ENCODE measurements at places on chromosomes 6 and 20.

GRCh38 chr6:156833755-156834154, 56.6 kb downstream of the ARID1B start:
- DNase-seq, result no peak

DNA sequence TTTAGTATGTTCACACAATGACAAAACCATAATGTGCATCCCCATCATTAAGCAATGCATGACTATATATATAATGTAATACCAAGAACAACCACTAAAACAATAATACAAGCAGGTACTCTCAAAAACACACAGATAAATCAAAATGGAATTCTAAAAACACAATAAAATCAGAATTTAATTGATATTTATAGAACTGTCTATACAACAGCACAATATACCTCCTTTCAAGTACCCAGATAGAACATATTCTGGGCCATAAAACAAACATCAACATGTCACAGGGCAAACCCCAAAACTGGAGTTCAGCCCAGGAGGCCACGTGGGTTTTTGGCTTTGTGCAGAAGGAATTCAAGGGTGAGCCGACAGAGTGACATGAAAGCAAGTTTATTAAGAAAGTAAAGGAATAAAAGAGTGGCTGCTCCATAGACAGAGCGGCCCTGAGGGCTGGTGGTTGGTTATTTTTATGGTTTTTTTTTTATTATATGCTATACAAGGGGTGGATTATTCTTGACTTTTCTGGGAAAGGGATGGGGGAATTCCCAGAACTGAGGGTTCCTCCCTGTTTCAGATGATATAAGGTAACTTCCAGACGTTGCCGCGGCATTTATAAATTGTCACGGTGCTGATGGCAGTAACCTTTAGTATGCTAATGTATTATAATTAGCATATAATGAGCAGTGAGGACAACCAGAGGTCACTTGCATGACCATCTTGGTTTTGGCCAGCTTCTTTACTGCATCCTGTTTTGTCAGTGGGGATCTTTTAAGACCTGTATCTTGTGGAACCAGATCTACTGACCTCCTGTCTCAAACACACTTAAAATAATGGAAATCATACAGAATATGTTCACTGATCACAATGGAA, 5.6 kb downstream of the RAB23 start:
- no peak for DNase-seq

DNA sequence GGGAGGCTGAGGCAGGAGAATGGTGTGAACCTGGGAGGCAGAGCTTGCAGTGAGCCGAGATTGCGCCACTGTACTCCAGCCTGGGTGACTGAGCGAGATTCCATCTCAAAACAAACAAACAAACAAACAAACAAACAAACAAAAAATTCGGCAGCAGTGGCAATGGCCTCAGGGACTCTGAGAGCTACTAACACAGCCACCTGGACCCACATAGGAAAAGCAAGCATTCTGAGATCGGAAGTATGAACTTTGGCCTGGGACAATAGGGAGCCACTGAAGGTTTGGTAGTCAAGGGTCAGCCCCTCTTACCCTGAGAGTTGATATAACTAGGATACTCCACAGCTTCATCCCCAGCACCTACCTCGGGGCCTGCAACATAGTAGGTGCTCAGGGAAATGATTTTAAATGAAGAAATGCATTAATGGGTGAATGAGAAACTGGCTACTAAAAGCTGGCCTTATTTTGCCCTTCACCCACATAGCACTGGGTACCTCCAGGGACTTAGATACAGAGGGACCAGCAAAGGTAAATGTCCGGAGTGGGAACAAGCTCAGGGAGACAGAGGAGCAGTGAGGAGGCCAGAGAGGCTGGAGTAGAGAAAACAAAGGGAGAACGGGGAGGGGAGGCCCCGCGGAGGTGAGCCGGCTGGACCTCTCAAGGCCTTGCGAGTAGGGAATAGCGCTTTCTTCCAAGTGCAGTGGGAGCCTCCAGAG, 46.6 kb upstream of the PTGIS start:
- no peak for DNase-seq

GRCh38 chr6:154933181-154933827, 61.8 kb upstream of the TIAM2 start:
- DNase-seq, result no peak

DNA sequence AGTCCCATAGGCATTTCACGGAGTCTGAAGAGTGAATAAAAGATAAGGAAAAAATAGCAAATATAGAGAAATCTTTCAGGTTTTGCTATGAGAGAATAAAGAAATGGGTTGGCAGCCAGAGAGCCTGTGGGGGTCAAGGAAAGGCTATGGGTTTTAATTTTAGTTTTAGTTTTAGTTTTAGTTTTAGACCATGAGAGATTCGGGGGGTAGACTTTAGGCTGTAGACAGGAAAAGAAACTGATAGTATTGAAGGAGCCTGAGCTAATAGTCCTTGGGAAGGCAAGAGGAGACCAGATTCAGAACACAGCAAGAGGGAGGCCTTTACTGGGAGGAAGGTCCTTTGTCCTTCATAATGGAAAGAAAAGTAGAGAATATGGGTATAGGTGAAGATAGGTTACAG, 19.3 kb downstream of the DOP1A start:
- DNase-seq, result no peak

- no peak for DNase-seq
These were observed 6.8 kb upstream of the USP49 start for GRCh38 chr6:41901882-41902519.

DNA sequence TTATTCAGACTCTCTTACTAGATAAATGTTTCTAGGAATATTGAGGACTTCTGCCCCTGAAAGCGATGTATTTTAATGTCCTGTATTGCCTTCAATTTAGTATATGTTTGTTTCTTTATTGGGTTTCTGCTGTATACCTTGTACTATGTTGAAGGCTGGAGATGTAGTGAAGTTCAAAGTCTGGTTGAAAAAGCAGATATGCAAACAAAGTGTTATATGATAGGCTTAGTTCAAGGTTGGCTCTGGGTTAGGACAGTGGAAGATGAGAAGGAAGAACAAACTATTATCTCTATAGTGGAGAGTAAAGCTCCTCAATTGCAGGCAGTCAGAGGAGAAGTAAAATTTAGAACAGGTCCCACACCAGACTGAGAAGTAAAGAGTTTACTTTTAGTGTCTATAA, 36.3 kb upstream of the ADGRG6 start:
- no peak for DNase-seq

GRCh38 chr6:147935656-147936055, 407.0 kb upstream of the SASH1 start:
- no peak for DNase-seq

DNA sequence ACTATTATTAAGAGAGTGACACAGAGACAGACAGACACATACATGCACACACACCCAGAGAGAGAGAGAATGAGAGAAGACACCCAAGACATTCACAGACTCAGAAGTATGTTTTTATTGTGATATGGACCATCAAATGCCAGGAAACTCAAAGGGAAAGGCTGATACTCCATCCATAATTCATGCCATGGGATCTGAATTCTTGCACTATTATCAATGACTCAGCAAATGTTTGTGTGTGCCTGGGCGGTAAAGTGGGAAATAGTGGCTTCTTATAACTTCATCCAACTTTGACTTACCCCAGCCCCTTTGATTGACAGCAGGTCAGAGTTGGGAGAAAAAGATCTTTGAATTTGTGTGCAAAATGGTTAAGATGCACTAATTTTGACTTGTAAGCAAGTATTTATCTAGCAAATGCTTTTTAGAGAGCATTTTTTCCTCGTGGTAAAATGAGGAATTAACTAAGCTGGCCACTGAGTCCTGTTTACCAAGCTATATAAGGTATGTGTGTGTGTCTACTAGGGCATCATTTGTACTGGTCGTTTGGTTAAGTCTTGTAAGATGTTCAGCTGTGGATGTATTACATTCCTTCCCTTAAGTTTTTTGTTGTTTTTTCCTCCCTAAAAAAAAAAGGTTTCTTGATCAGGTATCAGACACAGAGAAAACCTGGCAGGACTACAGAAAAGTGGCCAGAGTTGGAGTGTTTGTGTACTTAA, 3.0 kb upstream of the CCN2 start:
- no peak for DNase-seq

GRCh38 chr6:6744551-6744950, 156.0 kb downstream of the LY86 start:
- no peak for DNase-seq

GRCh38 chr6:14671261-14671681, 553.7 kb downstream of the CD83 start:
- no peak for DNase-seq

DNA sequence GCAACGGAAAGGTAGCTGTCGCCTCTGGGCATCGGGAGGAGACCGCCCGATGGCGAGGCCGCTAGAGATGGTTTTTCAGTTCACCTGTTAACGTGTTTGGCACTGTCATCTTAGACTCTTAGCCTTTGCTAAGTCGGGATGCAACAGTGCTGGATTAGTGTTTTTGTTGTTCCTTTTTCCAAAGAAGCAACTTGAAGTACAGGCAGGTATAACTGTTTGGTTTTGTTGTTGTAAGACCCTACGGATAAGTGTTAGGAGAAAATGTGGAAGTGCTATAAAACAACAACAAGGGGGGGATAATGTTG, 723 bp downstream of the MANEA start:
- DNase-seq, result no peak

DNA sequence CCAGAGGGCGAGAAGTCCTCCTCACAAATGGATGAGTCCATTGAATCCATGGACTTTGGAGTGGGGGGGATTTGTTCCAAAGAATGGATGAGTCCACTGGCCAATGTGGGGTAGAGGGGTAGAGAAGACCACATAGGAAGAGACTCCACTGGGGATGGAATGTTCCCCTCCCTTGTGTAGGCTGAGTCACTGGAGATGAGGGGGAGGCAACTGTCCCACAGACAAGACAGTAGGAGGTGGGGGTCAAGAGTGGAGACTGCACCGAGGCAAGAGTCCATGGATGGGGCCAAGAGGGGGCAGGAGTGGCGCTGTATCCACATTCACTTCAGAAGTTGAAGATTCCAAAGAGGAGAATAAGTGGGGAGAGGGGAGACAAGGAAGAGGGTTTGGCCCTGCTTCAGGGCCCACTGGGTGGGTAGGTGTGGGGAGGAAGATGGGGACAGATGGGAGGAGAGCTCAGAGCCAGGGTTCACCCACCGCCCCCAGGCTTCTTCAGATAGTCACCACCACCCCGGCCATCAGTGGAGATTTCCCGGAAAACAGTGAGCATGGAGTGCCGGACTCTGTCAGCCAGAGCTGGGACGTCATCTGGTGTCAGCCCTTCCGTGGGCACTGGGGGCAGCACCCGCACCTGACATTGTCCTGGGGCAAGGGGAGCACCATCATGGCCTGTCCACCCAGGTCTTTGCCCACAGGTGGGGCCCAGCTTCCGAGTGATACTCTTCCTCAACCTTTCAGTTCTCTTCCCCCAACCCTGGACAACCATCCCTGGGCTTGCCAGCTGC, 4.6 kb downstream of the EGFL8 start:
- no peak for DNase-seq

- DNase-seq, result no peak
These were observed 156.4 kb upstream of the AKIRIN2 start for GRCh38 chr6:87858440-87858839.

GRCh38 chr20:4800676-4801449, 79.2 kb downstream of the PRND start:
- DNase-seq, result no peak

DNA sequence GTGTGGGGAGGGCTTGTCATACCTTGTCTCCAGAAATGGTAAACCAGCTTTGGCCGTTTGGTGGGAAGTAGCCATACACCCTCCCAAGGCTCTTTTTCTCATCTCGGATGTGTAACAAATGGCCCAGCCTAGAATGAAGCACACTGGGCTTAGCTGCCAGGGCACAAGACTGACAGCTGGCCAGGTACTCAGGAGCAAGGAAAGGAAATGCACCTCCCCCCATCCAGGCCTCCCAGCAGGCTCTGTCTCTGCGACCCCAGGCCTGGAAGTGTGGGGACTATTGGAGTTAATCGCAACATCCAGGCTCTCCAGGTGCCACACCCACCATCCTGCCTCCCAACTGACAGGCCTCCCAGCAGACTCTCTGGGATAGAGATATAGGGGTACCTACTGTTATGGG, 43.0 kb downstream of the MRS2 start:
- no peak for DNase-seq

DNA sequence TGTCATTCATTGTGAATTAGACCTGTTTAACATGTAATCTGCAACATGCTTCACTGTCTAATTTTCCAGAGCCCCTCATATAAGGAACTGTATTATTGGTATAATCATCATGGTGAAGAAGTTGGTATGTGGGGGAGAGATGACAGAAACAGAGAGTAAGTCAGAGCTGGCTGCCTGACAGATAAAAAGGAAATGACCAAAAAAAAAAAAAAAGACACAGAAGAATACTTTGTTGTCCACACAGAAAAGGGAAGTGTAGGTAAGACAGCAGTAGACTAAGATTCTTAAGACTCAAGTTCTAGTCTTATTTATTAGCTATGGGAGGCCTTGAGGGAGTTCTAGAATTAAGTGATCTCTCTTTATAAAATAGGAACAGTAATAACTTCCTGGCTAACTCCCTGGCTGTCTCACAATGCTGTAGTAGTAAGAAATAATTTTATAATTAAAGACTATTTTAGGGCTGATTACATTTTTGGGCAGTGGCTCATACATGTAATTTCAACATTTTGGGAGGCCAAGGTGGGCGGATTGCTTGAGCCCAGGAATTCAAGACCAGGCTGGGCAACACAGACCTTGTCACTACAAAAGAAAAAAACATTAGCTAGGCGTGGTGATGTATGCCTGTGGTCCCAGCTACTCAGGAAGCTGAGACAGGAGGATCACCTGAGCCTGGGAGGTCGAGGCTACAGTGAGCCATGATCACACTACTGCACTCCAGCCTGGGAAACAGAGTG, 102.5 kb downstream of the PRL start:
- no peak for DNase-seq

GRCh38 chr20:5369629-5370028, 52.9 kb upstream of the PROKR2 start:
- DNase-seq, result no peak

- no peak for DNase-seq
These were observed 7.9 kb upstream of the POU5F1 start for GRCh38 chr6:31178143-31179041.

GRCh38 chr6:44696686-44697085, 309.2 kb downstream of the CDC5L start:
- DNase-seq, result no peak

GRCh38 chr6:50362706-50363105, 313.0 kb upstream of the DEFB112 start:
- DNase-seq, result no peak

DNA sequence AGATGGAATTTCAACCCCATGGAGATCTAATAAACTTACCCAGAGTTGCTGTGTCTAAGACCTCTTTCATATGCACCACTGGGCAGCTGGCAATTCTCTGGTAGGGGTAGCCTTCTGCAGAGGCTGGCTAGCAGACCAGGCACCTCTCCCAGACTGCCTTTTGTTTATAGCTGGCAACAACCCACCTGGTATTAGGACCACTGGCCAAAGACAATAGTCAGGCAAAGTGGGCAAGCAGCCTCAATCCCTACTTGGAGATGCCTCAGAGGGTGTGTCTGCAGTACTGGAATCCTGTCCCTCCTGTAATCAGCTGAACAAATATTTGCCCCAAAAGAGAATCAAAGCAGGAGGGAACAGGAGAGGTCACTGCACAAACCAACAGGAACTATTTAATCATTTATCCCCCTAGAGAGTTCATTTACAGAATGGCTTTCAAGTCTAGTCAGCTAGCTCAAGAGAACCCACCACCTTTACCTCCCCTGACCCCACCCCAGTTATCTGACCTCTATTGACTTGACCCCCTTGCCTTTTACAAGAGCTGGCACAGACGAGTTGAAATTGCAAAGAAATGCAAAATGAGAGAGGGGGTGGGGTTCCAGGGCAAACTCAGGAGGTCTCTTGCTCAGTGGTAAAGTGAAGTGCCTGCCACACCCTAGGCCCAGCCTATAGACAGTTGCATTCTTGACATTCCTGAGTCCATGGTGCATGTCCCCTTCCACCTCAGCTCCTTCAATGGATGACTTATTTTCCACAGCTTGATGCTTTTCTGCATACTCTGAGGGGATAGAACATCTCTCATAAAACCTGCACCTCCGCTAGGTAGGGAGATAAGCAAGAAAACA, 2.8 kb downstream of the BCL2L1 start:
- DNase-seq, result peak; percentile 50
